GDM1 (cell line): ENCODE measurements at places on chromosomes 6 and 20.

GRCh38 chr6:14838133-14838583 is 407.7 kb upstream of the JARID2 start:
- no peak for DNase-seq

GRCh38 chr20:3223651-3223993 is 14.3 kb downstream of the ITPA start:
- no peak for DNase-seq

DNA sequence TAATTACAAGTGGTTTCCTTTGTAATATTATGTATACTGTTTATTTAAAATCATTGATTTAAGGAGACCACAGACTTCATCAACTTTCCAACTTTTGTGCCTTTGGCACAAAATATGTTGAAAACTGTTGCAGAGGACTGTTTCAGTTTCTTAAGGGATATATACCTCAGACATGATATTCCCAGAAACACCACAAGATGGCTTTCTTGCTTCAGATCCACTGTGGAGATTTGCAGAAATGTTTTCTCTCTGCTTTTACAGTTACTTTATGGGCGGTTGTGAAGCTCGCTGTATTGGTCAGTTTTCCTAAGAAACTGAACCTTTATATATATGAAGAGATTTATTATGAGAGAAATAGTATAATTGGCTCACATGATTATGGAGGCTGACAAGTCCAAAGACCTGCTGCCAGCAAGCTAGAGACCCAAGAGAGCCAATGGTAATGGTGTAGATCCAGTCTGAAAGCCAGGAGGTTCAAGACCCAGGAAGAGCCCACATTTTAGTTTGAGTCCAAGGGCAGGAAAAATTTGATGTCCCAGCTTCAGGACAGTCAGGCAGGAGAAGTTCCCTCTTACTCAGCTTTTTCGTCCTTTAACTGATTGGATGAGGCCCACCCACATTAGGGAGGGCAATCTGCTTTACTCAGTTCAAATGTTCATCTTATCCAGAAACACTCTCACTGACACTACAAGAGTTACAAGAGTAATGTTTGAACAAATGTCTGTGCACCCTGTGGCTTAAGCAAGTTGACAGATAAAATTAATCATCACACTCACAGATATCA is 12.8 kb downstream of the ME1 start:
- no peak for DNase-seq

GRCh38 chr20:47521059-47521808 is 19.5 kb downstream of the NCOA3 start:
- DNase-seq = no peak

DNA sequence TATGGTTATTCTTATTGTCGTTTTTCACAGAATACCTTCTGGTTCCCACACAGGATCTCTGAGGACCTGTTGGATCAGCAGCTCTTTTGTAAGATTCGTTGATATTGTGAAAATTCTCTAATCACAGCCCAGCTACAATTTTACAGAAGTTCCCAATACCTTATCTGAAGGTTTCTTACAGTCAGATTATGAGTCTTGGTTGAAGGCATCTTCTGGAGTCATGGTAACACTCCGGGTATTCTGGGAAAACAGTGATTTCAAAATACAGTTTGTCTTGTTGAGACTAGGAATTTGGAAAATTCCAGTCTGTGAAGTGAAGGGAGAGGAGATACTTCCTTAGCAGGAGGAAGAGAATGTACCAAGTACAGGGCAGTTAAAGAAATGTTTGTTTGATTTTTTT is 22.2 kb upstream of the HLA-C start:
- DNase-seq = no peak

GRCh38 chr6:169725125-169726048 is 1.1 kb upstream of the PHF10 start:
- DNase-seq = no peak

- DNase-seq = no peak
These were observed 160.8 kb downstream of the TBXT start for GRCh38 chr6:166006900-166007301.
